ENCODE measurements at places on chromosomes 11 and 22. TPM values are rescaled to one million over a fixed set of nuclear protein-coding genes. Genes with fewer than 3 reads are reported as not detected.

PAMR1 gene
- 10.0 TPM for total RNA-seq

PLAAT5 gene
- 0.16 TPM for total RNA-seq

P2RY6 gene
- total RNA-seq, result 1.3 TPM

MOGAT2 gene
- total RNA-seq, result not detected

TIRAP gene
- total RNA-seq, result 4.4 TPM

SCGB2A2 gene
- total RNA-seq, result not detected

ADAMTS15 gene
- 43.0 TPM for total RNA-seq
